ENCODE measurements at places on chromosomes 16 and 17.

GRCh38 chr16:89841275-89841674, 13.0 kb downstream of the SPIRE2 start:
- DNase-seq = no peak

DNA sequence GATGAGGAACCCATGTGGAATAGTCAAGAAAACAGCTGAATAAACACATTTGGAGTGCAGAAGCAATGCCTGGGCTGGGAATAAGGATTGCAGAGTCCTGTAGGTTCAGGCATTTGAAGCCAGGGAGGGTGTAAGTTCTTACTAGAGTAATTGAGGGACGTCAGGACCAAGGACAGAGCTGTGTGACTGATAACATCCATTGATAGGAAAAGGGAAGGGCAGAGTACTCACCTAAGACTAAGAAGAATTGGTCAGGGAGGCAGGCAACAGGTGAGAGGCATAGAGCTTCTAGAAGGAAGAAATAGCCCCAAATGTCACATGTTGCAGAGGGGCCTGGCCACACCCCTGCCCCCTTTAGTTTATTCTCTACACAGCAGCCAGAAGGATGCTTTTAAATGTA, 79.8 kb upstream of the TMEM132E start:
- no peak for DNase-seq

GRCh38 chr17:44359006-44359405, 4.6 kb downstream of the FAM171A2 start:
- DNase-seq = no peak

DNA sequence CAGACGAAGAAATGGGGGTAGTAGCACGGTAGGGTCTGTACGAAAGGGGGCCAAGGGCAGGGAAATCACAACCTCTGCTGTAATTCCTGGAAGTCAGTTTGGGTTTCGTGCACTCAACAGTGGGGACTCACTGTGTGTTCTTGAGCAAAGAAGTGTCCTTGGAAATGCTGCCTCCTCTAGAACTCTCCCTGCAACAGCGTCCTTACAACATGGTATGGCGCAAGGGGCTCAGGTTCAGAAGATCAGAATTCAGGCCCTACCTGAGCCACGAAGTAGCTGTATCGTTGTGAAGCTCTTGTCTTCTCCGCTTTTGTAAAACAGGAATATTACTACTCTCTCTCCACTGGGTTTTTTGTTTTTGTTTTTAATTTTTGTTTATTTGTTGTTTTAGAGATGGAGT, 106.2 kb upstream of the CLEC3A start:
- no peak for DNase-seq

- no peak for DNase-seq
Observed at GRCh38 chr16:619476-620100, 11.2 kb upstream of the WFIKKN1 start.

GRCh38 chr17:11925262-11926021, 71.8 kb downstream of the ZNF18 start:
- no peak for DNase-seq

GRCh38 chr17:17944743-17945142, 27.5 kb downstream of the TOM1L2 start:
- DNase-seq = no peak

DNA sequence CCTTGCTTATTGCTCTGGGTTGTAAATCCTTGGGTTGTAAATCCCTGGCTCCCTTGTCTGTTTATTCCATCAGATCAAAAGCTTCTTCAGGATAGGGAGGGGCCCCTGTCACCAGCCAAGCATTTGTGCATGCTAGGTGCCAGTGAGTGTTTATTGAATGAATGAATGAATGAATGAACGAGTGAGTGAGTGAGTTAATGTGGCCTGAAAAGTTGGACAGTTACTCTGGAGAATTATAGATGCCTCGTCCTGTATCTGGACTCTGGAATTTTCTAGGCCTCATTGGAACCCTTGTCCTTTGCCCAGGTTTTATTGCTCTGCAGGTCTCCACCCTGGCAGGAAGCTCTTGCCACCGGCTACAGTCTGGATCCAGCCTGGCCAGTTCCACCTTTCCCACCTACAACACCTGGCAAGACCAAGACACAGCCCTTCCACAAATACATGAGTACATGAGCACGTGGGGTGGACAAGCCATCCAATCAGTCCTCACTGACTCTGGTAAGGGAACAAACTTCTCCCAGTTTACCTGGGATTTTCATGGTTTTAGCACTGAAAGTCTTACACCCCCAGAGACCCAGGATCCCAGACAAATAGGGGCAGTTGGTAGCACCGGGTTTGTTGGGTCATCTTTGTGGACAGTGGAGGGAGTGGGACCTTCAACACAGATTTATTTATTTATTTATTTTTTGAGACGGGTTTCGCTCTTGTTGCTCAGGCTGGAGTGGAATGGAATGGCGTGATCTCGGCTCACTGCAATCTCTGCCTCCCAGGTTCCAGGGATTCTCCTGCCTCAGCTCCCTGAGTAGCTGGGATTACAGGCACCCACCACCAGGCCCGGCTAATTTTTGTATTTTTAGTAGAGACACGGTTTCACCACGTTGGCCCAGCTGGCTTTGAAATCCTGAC, 14.7 kb upstream of the CDH1 start:
- no peak for DNase-seq

DNA sequence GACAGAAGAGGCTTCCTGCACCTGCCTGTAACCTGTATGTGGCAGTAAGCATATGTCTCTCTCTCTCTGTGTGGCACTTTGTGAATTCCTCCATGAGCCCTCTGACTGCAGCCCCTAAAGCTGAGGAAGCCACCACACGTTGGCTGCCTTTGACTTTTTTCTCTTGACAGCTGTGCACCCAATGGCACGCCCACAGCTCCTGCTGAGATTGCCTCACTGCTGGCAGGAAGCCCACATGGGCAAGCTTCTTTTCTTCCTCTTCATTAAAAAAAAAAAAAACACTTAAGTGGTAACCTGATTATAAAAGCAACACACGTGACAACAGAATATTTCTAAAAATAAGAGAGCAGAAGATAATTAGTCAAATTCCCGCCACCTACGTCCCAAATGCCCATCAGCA, 34.0 kb upstream of the PIRT start:
- no peak for DNase-seq

DNA sequence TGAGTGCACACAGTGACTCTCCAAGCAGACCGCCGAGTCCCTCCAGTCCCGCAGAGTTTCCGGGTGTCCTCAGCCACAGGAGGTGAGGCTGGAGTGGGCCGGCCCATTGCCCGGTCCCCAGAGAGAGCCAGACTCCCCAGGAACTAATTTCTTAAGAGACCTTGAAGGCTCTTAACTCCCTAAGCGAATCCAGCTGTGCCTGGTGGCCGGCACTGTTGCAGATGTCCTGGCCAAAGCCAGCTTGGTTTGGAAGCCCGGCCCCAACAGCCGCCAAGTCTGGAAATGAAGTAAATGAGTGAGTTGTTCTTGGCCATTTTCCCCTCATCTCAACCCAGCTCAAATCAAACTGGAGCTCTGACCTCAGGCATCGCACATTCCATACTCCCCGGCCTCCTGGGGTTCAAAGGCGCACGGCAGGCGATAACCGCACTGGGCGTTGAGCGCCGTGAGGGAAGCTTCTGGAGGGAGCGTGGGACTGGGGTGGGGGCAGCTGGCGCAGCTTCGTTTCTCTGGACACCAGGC, 42.0 kb downstream of the CMIP start:
- DNase-seq = no peak

DNA sequence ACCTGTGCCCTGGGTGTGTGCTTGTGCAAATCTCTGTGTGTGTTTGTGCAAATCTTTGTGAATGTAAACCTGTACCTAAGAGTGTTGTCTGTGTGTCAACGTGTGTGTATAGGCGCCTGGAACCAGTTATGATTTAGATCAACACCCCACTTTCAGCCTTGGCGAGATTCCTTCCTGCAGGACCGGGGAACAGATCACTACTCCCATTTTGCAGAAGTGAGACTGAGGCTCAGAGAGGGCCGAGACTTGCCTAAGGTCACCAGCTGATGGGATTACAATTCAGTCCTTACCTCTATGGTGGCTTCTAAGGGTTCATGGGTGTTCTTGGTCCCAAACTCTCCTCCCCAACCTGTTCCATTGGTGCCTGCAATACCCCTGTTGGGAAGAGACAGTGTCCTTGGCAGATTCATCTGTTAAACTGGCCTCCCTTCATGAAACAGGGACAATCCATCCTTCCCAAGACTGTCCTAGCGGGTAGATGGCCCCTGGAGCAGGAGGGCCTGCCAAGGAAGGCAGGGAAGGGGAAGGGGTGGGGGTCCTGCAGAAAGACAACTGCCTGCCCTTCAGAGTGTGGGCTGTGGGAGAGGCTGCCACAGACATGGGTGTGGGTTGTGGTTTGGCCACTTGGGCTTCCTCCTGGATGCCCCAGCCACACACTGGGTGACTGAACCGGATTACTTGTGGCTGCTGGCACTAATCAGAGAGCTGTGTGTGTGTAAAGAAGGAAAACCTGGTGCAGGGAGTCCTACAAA, 6.9 kb upstream of the MAPK7 start:
- DNase-seq = no peak

DNA sequence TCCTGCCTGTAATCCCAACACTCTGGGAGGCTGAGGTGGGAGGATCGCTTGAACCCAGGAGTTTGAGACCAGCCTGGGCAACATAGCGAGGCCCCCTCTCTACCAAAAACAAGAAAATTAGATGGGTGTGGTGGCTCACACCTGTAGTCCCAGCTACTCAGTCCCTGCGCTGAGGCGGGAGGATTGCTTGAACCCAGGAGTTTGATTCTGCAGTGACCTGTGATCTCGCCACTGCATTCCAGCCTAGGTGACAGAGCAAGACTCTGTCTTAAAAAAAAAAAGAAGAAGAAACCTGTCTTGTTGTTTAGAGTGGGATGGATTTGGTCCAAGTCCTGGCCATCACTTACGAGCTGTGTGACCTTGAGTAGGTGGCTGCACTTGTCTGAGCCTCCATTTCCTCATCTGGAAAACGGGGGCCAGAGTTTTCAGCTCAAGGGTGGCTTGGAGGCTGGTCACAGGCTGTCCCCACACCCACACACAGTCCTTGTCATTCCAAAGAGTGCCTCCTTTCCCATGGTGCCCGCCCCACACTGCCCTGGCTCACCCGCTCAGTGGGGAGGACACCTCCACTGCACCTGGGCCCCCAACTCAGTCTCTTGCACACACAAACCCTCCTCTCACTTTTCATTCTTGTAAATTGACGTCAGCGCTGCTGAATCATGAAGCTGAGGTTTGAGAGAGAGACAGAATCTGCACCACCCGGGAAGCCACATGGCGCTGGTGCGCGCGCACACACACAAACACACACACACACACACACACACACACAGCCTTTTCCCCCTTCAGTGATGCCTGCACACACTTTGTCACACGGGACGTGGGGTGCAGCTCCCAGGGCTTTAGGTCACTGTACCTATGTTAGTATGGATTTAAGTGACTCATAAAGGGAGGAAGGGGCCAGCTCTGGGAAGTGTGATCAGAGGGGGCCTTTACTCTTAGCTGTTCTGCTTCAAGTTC, 4.2 kb downstream of the SOCS1 start:
- no peak for DNase-seq
